ENCODE measurements at places on chromosomes 4 and X.

DNA sequence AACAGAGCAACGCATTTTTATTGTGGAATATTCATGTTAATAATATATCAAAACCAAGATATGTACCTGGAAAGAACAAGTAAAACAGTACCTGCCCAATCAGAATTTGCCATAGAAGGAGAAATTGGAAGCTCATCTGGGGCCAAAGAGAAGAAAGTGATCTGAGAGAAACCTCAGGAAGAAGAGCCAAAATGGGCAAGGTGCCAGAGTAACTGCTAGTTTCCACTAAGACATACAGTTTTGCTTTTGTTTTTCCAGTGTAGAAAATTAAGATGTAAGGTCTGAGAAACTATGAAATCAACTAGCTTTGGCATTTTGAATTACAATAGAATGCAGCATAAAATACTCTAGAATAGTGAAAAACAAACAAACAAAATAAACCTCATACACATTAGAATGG lies 2201.2 kb downstream of the ARAP2 start:
- DNase-seq, result no peak

DNA sequence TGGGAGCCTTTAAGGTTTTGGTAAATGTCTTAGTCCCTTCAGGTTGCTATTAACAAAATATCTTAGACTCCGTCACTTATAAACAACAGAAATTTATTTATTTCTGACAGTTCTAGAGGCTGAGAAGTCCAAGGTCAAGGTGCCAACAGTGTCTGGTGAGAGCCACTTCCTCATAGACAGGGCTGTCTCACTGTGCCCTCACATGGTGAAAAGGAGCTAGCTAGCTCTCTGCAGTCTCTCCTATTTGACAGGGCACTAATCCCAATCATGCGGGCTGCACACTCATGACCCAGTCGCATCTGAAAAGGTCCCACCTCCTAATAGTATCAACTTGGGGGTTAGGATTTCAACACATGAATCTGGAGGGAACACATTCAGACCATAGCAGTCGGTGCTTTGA lies 63.4 kb upstream of the KLF3 start:
- DNase-seq, result no peak

- DNase-seq, result no peak
These were observed 49.8 kb upstream of the C1QTNF7 start for GRCh38 chr4:15378062-15378461.

DNA sequence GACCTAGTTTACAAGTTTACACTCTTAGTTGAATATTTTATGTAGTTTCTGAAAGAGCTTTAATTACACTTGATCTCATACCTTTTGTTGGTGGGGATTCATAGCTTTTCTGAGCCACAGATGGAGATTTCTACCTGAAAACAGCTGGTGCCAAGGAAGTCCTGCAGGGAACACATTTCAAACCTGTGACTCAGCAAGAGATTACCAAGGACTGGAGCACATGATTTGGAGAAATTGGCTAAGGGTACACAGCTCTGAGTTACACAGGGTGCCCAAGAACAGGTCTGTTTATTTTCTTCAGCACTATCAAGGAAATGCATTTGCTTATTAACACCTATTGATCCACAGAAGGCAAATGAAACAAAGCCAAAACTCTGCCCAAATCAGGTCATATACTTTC lies 691.5 kb downstream of the KCTD8 start:
- DNase-seq, result no peak

DNA sequence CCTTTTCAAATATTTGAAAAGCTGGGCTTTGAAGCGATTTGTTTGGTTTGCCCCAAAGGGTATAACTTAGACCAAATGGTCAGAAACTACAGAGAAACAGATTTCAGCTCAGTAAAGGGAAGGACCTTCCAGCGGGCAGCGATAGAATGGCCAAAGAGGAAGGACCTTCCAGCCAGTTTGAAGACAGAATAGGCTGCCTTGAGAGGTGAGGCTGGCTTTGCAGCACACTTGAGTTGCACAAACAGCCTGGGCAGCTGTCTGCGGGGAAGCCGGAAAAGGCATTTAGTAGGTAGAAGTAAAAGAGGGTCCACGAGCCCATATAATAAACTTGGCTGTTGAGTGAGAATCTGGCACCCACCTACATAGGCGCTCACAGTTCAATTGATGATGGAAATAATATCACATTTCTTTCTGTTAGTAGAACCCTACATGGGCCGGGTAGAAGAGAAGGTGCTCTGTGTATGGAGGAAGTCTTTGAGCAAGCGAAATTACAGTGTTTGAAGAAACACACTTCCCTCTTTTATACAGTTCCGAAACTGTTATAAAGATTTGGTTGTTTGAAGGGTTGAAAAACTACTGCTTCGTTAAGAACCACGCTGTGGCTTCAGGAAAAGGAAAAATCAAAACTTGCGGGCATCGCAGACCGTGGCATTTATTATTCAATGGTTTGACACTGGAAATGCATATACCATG lies 75.0 kb upstream of the SORBS2 start:
- DNase-seq, result no peak

DNA sequence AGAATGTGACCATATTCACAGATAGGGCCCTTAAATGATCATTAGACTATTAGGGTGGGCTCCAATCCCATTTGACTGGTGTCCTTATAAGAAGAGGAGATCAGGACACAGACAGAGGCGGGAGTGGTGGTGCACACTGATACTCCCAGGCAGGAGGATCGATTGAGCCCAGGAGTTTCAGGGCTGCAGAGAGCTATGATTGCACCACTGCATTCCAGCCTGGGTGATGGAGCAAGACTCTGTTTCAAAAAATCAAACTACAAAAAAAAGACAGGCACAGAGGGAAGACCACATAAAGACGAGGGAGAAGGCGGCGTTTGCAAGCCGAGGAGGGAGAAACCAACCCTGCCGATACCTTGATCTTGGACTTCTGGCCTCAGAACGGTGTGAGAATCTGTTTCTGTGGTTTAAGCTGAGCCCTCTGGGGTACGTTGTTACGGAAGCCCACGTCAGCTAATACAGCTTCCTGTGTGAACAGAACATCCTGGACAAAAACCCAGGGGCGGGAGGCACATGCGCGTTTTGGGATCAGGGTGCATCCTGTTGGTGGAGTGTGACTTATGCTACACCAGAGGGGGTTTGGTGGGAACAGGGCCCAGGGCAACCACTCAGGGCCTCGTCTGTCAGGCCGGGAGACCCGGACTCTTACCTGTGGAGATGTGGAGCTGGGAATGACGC lies 211.8 kb upstream of the PSAPL1 start:
- no peak for DNase-seq

DNA sequence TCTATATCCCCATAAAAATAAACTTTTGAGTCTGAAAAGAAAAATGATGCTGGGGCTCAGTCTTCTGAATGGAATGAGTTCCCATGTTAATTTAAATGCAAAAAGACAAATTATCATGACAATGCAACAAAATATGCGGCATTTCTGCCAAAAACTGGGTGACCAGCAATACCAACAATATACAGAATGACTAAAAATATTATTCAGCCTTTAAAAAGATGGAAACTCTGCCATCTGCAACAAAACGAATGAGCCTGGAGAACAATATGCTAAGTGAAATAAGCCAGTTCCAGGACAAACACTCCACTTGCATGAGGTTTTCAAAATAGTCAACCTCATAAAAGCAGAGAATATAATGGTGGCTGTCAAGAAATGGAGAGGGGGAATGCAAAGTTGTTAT lies 558.5 kb downstream of the IL15 start:
- no peak for DNase-seq

GRCh38 chrX:102808336-102808735 lies 87.8 kb downstream of the GPRASP3 start:
- no peak for DNase-seq

DNA sequence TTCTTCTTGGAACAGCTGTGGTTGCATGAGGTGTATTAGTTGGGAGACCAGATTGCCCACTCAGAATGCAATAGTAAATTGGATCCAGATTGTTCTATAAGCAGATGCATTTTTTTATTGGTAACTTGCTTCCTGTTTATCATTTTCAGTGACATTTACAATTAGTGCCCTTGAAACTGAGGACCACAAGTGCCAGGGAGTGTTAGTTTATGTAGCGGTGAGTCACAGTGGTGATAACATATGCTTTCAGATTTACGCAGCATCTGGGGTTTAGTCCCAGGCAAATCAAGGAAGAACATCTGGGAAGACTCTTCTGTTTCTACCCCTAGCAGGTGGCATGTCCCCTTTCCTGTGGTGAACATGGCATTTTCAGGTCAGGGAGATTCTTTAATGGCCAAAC lies 24.1 kb downstream of the FRMPD4 start:
- no peak for DNase-seq

DNA sequence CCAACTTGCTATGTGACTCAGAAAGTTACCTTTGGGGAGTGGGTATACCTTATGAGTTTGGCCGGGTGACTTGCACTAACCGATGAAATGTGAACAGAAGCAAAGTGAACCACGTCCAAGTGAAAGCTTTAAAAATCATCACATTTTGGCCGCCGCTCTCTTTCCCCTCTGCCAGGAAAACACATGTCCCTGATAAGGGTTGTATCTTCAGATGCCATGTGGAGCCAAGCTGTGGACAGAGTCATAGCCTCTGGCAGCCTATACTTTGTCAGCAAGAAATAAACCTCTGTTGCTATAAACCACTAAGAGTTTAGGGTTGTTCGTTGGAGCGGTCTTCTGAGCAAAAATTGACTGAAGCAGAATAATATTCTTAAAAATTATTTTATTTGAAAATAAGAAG lies 92.3 kb downstream of the PRDM5 start:
- no peak for DNase-seq

GRCh38 chrX:72094894-72095293 lies 36.8 kb downstream of the RTL5 start:
- DNase-seq, result peak; percentile 21

- DNase-seq, result no peak
These were observed 669.0 kb downstream of the ZNF674 start for GRCh38 chrX:45876206-45876605.

DNA sequence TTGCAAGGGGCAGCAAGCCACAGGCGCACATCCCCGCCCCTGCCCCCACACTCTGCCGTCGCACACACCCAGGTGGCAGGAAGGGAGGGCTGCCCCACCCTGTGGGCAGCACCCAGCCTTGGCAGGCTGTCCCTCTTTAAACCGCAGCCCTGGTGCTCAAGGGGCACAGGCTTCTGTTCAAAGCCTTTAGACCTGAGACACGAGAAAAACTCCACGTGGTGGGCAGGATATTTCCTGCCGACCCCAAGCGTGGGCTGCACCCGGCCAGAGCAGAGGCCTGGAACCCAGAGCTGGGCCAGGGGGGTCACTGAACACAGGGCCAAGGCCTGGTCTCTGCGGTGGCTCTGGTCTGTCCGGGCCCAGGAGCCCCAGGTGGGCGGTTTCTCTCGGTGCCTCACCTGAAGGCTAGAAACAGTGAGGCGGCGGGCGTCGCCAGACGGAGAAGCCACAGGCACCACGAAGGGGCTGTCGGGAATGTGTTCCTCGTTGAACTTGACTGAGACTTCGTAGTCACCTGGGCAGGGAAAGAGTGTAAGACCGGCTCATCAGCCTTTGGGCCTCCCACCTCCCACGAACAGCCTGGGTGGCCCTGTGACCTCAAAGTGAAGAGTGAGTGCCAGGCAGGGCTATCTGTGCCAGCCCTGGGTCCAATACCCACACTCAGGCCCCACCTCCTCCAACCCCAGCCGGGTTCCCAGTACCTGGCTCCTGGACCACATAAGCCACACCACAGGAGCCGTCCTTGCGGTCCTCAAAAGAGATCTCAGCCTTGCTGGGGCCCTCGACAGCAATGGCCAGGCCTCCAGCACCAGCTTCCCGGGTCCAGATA lies 23.0 kb downstream of the FLNA start:
- DNase-seq, result no peak

DNA sequence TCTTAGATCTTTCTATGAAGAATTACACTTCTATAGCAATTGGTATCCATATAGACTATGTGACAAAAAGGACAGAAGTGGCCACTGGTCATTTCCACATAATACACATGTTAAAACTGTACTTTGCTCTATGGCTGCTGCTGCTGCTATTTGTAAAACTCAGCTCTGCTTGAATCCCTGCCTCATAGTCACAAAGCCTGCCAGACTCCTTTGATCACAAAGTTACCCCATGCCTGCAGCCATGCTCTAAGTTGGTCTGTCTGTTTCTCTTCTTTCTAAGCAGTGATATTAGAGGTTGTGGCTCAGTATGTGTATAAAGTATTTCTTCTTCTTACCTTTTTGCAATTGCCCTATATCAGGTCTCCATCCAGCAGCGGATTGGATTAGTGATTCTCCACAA lies 210.9 kb downstream of the GRID2 start:
- DNase-seq, result no peak

GRCh38 chrX:28854637-28855036 lies 267.4 kb downstream of the IL1RAPL1 start:
- DNase-seq, result no peak

DNA sequence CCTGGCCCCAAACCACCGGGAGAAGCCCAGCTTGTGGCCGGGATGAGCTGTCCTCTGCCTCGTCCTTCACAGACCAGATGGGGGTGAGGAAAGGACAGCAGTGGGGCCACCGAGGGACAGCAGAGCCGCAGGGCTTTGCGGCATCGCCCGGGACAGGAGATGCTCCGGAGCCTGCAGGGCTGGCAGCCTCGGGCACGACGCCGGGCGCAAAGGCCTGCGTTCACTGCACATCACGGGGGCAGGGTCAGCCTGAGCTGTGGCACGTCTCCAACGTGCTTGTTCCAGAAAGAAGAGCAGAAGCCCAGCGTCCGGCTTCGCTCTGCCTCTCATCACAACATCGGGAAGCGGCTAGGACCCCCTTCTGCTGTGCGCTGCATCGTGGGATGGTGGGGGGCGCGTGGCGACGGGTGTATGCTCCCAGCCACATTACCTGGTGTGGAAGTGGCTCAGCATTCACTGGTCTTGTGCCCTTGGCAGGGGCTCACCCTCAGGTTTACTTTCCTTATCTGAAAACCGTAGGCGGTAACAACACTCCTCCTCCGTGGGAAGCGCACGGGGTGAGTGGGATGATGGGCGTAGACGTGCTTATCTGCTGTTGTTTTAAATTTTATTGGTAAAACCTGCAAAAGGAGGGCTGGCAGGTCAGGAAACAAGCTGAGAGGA lies 7.4 kb downstream of the TADA2B start:
- no peak for DNase-seq

DNA sequence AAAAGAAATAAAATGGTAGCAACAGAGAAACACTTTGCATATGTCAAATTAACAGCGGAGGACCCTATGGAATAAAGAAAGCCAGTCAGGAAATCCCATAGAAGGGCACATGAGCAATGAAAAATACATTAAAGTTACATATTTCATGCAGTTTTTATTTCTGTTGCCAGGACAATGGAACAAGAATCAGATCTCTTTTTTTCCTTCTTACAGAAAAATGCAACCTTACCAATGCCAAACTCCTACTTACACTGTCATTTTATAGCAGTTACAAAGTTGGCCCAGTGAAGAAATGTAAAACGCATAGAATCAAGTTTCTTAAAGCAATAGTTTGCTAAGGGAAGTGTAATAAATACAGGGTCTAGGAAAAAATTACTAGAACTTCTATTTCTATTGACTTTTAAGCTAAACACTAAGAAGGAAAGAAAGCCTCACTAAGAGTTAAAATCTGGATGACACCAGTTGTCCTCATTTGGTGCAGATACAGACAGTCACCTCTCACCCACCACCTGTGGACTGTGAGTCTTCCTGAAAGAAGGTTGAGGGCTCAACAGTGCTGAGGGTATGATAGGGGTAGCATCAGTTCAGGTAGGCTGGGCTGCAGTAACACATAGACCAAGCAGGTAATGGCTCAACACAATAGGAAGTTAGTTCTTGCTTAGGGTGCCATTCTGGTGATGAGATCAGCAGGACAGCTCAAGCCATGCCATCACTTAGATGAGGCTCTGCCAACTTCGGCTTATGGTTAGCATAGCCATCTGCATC lies 224.6 kb downstream of the ANAPC10 start:
- no peak for DNase-seq
